Left renal cortex interstitium (tissue), 4 donors: ENCODE measurements at places on chromosomes 6 and 20. TPM values are rescaled to one million over a fixed set of nuclear protein-coding genes. Genes with fewer than 3 reads are reported as not detected.

The RSPO3 gene
- 17.9 TPM for polyA plus RNA-seq

The C6orf120 gene
- 47.4 TPM for polyA plus RNA-seq

The GPLD1 gene
- polyA plus RNA-seq, result 2.8 TPM

DNA sequence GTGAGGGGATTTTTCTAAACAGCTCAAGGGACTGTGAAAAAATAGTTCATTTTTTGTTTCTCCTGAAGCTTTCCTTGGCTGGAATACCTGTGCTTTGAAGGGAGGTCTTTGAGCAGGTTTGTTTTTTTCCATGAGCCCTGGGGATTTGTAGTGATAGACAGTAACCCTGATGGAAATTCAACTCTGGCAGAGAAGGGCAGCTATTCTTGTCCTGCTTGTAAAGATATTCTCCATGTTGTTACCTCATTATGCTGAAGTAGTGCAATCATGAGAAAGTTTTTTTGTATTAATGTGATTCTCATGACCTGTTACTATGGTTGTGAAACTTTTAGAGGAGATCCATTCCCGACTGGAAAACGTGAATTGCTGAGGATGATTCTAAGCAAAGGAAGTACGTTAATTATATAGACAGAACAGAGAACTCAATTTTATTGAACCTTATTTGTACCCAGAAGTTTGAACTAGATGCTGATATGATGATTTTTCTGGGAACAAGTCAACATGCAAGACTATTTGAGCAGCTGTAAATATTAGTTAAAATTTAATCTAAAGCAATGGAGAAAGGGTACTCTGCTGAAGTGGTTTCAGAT lies 12.5 kb downstream of the UTRN start:
- DNase-seq, result no peak

DNA sequence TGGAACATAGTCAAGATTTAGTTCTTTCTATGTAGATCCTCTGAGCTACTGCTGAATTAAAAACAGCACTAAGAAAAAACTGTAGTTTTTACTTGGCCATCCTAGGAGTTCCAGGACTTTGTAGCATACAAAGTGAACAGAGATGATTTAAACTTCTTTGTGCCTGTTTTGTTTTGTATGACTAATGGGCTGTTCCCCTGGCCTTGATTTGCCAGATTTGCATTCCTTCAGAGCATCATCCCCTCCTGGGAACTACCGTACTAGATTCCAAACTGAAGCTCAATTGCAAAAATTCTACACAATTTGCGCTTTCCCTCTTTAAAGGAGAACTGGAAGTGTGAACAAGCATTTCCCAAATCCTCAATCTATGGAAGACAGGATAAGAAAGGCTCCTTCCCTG lies 23.1 kb downstream of the ACOT13 start:
- DNase-seq, result no peak

The GPSM3 gene
- 9.5 TPM for polyA plus RNA-seq

DNA sequence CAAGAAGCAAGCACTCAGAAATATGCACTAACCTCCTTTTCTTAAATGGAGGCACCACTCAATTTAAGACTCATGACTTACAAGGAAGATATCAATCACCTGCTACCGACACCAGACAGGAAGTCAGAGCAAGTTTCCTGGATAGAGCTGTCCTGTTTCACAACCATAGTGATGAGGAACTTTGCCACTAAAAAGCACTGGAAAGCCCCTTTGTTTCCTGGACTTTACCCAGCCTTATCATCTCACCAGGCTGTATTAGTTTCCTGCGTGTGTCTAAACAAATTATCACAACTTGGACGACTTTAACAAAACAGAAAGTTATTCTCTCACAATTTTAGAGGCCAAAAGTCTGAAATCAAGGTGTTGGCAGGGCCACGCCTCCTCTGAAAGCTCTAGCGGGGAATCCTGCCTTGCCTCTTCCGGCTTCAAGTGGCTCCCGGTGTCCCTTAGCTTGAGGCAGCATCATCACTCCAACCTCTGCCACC lies 253.8 kb upstream of the STXBP5 start:
- no peak for DNase-seq
